ENCODE measurements at places on chromosomes 12 and 14. TPM values are rescaled to one million over a fixed set of nuclear protein-coding genes. Genes with fewer than 3 reads are reported as not detected.

Gene GPR137C
- 0.63 TPM for total RNA-seq

Gene CIROP
- not detected for total RNA-seq

Gene PZP
- total RNA-seq = not detected

Gene TXNDC16
- total RNA-seq = 3.9 TPM

Gene SYCP3
- not detected for total RNA-seq

DNA sequence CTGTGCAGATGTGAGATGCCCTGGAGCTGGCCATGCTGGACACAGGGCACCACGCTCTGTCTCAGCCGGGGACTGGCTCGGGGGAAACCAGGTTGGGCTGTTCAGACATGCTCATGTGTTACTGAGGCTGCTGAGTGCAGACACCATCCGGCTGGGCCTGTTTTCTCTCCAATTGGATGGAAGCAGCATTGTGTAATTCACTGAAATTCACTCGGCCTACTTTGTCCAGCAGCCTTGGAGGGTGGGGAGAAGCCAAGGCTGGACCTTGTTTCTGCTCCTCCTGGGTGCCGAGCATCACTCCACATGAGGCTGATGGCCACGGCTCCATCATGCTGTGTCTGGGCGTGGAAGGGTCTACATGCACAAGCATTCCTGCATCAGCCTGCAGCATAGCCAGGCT is 130.7 kb downstream of the SMOC1 start:
- H3K36me3 ChIP-seq = no peaks in the 10 kb centered on the region
- H3K27ac ChIP-seq = no peak overlapping the region
- H3K27me3 ChIP-seq = peaks cover 76% of the 10 kb centered on the region
- no peak for DNase-seq

DNA sequence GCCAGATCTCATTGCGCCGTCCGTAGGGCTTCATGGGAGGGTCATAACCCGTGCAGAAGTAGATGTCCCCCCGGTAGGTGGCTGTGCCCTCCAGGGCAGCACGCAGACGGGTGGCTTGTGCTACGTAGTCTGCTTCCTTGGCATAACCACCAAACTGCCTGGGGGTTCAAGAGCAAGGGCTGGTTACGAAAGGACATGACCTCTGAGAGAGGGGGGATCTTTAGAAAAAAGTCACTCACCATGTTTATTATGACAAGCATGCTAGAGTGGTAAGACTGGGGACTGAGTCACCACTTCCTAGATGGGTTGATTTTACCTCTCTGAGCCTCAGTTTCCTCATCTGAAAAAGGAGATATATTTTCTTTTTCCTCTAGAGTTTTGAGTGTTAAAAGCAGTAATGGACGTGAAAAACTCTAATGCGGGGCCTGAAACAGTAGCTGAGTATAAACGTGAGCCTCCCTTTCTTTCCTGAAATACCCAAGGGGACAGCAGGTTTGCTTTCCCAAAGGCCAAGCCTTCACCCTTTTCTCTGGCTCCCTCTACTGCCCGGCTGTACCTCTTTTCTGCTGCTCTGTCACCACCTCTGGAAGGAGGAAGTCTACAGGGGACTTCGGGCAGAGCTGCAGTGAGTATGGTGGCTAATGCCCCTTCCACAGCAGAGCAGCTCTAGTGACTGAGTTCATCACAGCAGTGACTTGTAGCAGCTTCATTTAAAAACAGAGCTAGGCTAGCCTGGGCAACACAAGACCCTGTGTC is 23.5 kb upstream of the GPRC5D start:
- H3K27ac ChIP-seq = peak overlapping the region; percentile 72
- peaks cover 31% of the 10 kb centered on the region for H3K36me3 ChIP-seq
- no peaks in the 10 kb centered on the region for H3K27me3 ChIP-seq
- peaks cover 30% of the 10 kb centered on the region for H3K4me1 ChIP-seq
- peak; percentile 53 for DNase-seq

DNA sequence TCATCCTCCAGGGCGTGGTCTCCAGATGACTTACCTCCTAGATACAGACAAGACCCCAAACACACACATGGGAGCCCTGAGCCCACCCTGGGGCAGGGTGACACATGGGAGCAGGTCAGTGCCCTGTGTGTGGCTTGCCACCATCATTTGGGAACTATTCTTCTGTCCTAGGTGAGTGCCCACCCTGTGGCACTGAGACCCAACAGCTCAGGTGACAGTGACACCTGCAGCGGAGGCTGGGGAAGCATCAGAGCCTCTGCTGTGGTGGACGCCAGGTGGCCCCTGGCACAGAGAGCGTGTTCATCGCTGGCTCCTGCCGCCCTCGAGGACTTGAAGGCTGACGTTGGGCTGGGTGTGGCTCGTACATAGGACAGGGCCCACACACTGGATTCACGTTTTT is 23.0 kb downstream of the SFSWAP start:
- H3K27me3 ChIP-seq = no peaks in the 10 kb centered on the region
- peaks cover 26% of the 10 kb centered on the region for H3K4me1 ChIP-seq
- no peak overlapping the region for H3K27ac ChIP-seq
- peaks cover 62% of the 10 kb centered on the region for H3K36me3 ChIP-seq

- H3K4me3 ChIP-seq = peak overlapping the region; percentile 92
- peak; percentile 12 for DNase-seq
- no peak overlapping the region for H3K27ac ChIP-seq
- peaks cover 4% of the 10 kb centered on the region for H3K36me3 ChIP-seq
These were observed 884 bp downstream of the CAPRIN2 start for GRCh38 chr12:30753751-30754382.

- H3K4me3 ChIP-seq = no peak overlapping the region
- no peaks in the 10 kb centered on the region for H3K4me1 ChIP-seq
- no peak for DNase-seq
- no peaks in the 10 kb centered on the region for H3K27me3 ChIP-seq
- no peaks in the 10 kb centered on the region for H3K36me3 ChIP-seq
These were observed 6.9 kb upstream of the SYCP3 start for GRCh38 chr12:101746196-101746595.

- no peaks in the 10 kb centered on the region for H3K36me3 ChIP-seq
- H3K27me3 ChIP-seq = no peaks in the 10 kb centered on the region
- peaks cover 27% of the 10 kb centered on the region for H3K4me1 ChIP-seq
- peak overlapping the region; percentile 79 for H3K27ac ChIP-seq
- peak overlapping the region; percentile 6 for H3K4me3 ChIP-seq
These were observed 41.8 kb downstream of the R3HDM2 start for GRCh38 chr12:57389033-57389432.

DNA sequence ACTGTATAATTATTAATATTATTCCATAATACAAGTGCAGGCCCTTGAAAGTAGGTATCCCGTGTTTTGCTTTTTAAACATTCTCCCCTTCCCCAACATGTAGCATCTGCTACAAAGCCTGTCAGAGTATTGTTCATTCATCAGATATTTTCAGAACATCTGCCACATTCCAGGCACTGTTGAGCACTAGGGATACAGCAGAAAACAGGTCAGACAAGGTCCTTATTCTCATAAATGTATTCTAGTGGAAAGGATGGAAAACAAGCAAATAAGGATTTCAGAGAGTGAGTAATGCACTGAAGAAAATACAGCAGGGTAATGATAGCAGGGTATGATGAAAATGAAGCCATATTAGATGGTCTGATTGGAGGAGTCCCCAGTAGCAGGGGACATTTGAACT is 3.8 kb downstream of the ERP29 start:
- peaks cover 24% of the 10 kb centered on the region for H3K36me3 ChIP-seq
- H3K27ac ChIP-seq = no peak overlapping the region
- no peak overlapping the region for H3K4me3 ChIP-seq
- H3K4me1 ChIP-seq = peaks cover 49% of the 10 kb centered on the region
- no peaks in the 10 kb centered on the region for H3K27me3 ChIP-seq

DNA sequence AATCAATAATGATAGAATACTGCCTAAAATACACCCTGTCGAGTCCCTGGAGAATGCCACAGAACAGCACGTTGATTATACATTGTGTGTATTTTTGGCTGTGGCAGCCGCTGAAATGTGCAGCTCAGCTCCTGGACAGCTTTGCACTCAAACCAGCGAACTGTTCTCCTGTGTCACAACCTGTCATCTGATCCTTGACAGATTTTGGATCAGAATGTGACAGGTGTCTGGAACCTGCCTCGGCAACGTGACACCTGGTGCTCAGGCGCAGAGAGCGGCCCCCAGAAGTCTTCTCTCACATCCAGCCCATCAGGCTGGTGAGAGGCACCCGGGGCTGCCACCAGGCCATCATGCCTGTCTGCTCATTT is 19.3 kb downstream of the MVK start:
- DNase-seq = no peak
- no peak overlapping the region for H3K27ac ChIP-seq
- H3K4me3 ChIP-seq = no peak overlapping the region
- H3K36me3 ChIP-seq = 0 out of 2 replicates have a peak, but pooled peaks cover 2% of the 10 kb centered on the region
- no peaks in the 10 kb centered on the region for H3K4me1 ChIP-seq

- H3K36me3 ChIP-seq = no peaks in the 10 kb centered on the region
- no peaks in the 10 kb centered on the region for H3K27me3 ChIP-seq
- H3K4me3 ChIP-seq = no peak overlapping the region
- no peak overlapping the region for H3K27ac ChIP-seq
- no peak for DNase-seq
These were observed 52.3 kb downstream of the KCNC2 start for GRCh38 chr12:75157385-75157784.

- H3K36me3 ChIP-seq = peaks cover 67% of the 10 kb centered on the region
- no peak for DNase-seq
- H3K27ac ChIP-seq = no peak overlapping the region
- H3K4me3 ChIP-seq = no peak overlapping the region
- no peaks in the 10 kb centered on the region for H3K27me3 ChIP-seq
- H3K4me1 ChIP-seq = peaks cover 48% of the 10 kb centered on the region
These were observed 11.1 kb downstream of the ACTN1 start for GRCh38 chr14:68968051-68968450.

- H3K4me1 ChIP-seq = peaks cover 8% of the 10 kb centered on the region
- peaks cover 85% of the 10 kb centered on the region for H3K27me3 ChIP-seq
- H3K4me3 ChIP-seq = peak overlapping the region; percentile 57
- no peak for DNase-seq
- H3K27ac ChIP-seq = no peak overlapping the region
- no peaks in the 10 kb centered on the region for H3K36me3 ChIP-seq
These were observed 568 bp upstream of the BCL11B start for GRCh38 chr14:99272632-99272898.

- no peaks in the 10 kb centered on the region for H3K4me1 ChIP-seq
- DNase-seq = peak; percentile 63
- H3K4me3 ChIP-seq = no peak overlapping the region
- H3K36me3 ChIP-seq = peaks cover 48% of the 10 kb centered on the region
- no peaks in the 10 kb centered on the region for H3K27me3 ChIP-seq
These were observed 20.2 kb downstream of the P2RX2 start for GRCh38 chr12:132638541-132639408.

Data from PC-3 (cell line).